Renal cortical epithelial cell (primary cell): ENCODE measurements at places on chromosomes 3 and 15.

GRCh38 chr3:17444865-17445264 is 297.6 kb downstream of the TBC1D5 start:
- no peak for DNase-seq

GRCh38 chr15:74170875-74171578 is 2.5 kb upstream of the ISLR start:
- no peak for DNase-seq

- no peak for DNase-seq
These were observed 25.9 kb downstream of the RFTN1 start for GRCh38 chr3:16487511-16488175.

GRCh38 chr3:119401503-119402440 is 61.6 kb downstream of the TMEM39A start:
- DNase-seq: no peak

DNA sequence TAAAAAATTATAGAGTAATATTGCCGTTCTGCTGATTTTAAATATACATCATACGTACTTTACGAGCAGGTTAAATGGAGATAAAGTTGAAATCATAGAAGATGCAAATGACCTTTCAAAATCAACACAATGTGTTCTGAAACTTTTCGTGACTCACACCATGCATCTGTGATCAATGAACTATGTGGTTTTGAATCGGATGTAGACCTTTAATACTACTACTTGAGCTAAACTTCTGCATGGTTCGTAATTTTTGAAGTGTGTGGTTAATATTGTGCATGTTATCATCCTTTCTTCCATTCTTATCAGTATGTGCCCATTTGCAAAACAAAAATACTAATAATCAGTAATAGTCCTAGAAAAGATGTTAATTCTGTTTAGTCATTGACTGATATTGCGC is 58.9 kb downstream of the GASK1A start:
- DNase-seq: no peak

DNA sequence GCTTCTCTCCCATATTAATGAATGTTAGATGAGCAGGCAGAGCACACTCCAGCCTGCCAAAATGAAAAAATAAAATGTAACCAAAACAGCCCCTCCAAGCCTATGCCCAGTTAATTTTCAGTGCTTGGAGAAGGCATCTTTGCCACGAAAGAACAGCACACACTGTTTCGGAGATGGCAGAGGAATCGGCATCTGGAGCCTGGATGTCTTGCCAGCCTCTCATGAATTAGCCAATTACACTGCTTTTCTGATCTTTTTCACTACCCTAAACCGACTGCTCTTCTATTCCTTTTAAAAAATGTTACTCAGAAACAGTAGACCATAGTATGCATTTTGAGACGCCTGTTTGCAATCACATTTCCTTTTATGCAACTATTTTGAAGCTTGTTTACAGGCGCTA is 249.6 kb downstream of the TLE3 start:
- DNase-seq: no peak

GRCh38 chr3:53702776-53703530 is 143.3 kb downstream of the CHDH start:
- DNase-seq: no peak

DNA sequence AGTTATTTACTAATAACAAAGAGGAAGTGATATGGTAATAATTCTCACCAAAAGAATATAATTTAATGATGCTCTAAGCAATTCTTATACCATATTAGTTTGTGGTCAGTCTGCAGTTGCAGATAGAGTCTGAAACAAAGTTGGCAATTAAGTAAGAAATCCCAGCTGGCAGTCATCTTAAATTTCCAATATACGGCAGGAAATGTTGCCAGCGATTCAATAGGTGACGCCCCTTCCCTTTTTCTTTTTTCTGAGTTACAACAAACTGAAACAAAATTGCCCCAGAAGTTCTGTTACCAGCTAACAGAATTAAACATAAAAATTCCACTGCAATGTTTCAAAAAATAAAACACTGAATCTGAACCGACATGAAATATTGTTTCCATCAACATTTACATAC is 26.7 kb downstream of the LRRFIP2 start:
- no peak for DNase-seq
